H1 (cell line): ENCODE measurements at places on chromosomes 5 and 9. TPM values are rescaled to one million over a fixed set of nuclear protein-coding genes. Genes with fewer than 3 reads are reported as not detected.

- H3K36me3 ChIP-seq: no peaks in the 10 kb centered on the region
- DNase-seq: no peak
- no peaks in the 10 kb centered on the region; the same call in 1 of the 2 replicates for H3K27me3 ChIP-seq
- no peak overlapping the region for H3K27ac ChIP-seq
- peaks cover 2% of the 10 kb centered on the region for H3K4me1 ChIP-seq
Observed at GRCh38 chr9:109555215-109555614, 57.1 kb upstream of the PTPN3 start.

GRCh38 chr5:43305948-43306565 is 7.2 kb downstream of the HMGCS1 start:
- H3K27me3 ChIP-seq: no peaks in the 10 kb centered on the region
- no peak overlapping the region for H3K27ac ChIP-seq
- no peak for DNase-seq
- H3K4me3 ChIP-seq: no peak overlapping the region

DNA sequence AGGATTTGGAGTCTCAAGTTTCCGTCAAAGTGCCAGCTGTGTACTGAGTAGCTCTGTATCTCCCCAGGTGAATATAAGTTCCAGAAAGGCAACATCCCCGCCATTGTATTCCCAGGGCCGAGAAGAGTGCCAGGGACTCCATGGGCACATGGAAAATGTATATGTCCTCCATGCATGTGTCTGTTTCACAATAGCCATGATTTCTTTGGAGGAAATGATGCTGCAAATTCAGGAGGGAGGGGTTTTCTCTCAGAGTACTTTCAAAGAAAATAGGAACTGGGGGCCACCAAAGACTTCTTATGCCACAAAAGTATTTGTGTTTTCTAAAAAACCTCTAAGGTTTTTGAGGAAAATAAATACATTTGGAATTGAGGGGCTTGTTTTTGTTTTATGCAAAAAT is 524.6 kb downstream of the BNC2 start:
- H3K27ac ChIP-seq: no peak overlapping the region
- no peaks in the 10 kb centered on the region for H3K27me3 ChIP-seq
- H3K4me3 ChIP-seq: no peak overlapping the region

DNA sequence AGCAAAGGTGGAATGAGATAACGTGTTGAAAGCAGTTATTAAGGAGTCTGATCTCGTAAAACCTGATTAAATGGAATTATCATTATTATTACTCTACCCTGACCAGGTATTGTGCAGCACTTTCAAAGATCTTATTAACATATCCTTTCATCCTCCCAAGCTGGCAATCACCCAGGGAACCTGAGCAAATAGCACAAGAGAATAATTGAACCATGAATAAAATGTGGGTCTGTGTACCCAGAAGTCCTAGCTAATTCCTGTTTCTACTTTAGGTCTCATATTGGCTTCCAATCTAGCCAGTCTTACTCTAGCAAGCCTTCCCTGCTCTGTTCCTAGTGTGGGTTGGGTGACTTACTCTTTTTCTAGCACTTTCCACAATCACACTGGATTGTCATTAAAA is 162.2 kb upstream of the STK32A start:
- peaks cover 4% of the 10 kb centered on the region; the same call in 1 of the 2 replicates for H3K4me1 ChIP-seq
- H3K27me3 ChIP-seq: no peaks in the 10 kb centered on the region
- no peak overlapping the region for H3K4me3 ChIP-seq
- H3K27ac ChIP-seq: no peak overlapping the region
- DNase-seq: no peak
- H3K36me3 ChIP-seq: no peaks in the 10 kb centered on the region

Gene CCNJL
- 34.6 and 36.2 TPM in 2 replicates for total RNA-seq

Gene ARID3C
- not detected in 2 replicates for total RNA-seq
